NCI-H1694 treated with DMSO at 0.1 percent for 48 hours (cell line): ENCODE measurements at places on chromosomes 12 and 14.

DNA sequence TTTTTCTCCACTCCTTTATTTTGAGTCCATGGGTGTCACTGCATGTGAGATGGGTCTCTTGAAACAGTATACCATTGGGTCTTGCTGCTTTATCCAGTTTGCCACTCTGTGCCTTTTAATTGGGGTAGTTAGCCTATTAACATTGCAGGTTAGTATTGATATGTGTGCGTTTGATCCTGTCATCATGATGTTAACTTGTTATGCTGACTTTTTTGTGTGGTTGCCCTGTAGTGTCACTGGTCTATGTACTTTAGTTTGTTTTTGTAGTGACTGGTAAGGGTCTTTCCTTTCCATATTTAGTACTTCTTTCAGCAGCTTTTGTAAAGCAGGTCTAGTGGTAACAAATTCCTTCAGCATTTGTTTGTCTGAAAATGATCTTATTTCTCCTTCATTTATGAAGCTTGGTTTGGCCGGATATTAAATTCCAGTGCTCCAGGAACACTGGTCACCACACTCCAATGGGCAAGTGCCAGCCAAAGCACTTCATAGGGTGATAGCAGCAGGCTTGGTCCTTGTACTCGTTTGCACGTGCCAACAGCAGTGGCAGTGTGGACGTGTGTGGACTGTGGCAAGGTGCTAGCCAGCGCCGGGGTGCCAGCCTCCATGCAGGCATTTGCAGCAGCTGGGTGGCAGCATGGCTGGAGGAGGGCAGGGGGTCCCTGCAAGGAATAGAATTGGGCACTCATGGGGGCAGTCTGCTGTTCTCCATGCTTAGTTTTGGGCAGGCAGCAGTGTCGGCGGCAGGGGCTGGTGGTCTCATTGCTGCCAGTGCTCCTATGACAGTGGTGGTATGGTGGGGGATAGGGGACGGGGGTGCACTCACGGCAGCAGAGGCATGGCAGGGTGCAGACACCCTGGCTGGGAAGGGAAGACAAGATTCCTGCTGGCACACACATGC lies 53.5 kb downstream of the FRS2 start:
- no peak for DNase-seq

DNA sequence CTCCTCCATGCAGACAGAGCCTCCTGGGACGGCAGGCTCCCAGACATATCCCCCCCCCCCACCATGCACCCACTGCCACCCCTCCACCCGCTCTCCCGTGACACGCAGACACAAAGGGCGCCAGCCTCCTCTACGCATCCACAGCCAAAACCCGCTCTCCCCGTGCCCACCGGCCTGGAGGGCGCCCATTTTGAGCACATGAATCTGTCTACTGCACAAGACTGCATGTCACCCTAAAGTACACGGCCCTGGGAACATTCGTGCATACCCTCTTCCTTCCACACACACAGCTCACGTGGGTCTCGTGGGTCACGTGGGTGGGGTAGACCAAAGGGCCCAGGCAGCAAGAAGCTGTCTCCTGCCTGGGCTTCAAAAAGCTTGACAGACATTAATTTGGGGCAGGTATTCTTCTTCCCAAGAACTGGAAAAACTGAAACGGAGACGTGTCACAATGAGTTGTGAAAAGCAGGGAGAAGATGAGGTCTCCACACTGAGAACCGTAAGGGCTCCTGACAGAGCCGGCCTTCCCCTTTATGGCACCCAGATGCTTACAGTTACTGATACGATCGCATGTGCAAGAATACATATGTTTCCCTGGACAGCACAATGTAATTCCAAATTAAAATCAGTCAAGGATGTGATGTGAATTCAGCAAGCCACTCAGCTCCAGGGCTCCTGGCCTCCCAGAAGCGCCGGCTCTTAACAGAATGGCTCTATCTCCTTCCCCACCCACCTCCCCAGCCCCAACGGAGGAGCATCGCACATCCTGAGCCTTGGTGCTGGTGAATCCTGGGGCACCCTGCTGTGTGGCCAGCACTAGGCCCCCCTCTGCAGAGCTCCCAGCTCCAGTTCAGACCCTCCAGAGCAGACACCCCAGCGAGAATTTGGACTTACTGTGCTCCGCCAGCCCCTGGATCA lies 1.9 kb downstream of the TGFB3 start:
- peak; percentile 27 for DNase-seq

DNA sequence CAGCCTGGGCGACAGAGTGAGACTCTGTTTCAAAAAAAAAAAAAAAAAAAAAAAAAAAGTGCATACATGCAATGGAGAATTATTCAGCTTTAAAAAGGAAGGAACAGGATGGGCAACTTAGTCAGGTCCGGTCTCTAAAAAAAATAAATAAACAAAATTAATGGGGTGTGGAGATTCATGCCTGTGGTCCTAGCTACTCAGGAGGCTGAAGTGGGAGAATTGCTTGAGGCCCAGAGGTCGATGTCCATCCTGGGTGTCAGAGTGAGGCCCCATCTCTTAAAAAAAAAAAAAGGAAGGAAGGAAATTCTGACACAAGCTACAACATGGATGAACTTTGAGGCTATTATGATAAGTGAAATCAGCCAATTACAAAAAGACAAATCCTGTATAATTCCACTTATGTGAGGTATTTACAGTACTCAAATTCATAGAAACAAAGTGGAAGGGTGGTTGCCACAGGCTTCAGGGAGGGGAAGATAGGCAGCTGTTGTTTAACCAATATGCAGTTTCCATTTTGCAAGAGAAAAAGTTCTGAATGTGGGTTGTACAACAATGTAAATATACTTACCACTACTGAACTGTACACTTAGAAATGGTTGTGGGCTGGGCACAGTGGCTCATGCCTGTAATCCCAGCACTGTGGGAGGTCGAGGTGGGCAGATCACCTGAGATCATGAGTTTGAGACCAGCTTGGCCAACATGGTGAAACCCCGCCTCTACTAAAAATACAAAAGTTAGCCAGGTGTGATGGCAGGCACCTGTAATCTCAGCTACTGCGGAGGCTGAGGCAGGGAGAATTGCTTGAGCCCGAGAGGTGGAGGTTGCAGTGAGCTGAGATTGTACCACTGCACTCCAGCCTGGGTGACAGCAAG lies 12.3 kb upstream of the APOF start:
- DNase-seq: no peak

GRCh38 chr12:15669256-15669948 lies 119.8 kb downstream of the EPS8 start:
- DNase-seq: no peak

DNA sequence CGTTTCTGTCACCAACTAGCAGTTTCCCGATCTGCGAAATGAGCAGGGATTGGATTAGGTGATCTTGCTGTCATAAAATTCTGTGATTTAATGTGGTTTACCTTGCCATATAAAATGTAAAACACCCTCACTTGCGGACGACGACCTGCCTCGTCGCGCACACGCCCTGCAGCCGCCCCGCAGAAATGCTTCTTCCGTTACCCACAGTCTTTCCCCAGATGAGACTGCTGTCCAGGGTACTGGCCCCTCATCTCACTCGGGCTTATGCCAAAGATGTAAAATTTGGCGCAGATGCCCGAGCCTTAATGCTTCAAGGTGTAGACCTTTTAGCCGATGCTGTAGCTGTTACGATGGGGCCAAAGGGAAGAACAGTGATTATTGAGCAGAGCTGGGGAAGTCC lies 17.7 kb upstream of the FOXJ2 start:
- DNase-seq: no peak

GRCh38 chr14:23348297-23348655 lies 4.4 kb downstream of the SLC22A17 start:
- no peak for DNase-seq

- no peak for DNase-seq
These were observed 50.9 kb upstream of the CCT2 start for GRCh38 chr12:69534389-69534822.

- no peak for DNase-seq
These were observed 29.1 kb upstream of the SYT1 start for GRCh38 chr12:78835493-78835892.

GRCh38 chr14:100836941-100837804 lies 11.3 kb downstream of the MEG3 start:
- no peak for DNase-seq

- DNase-seq: peak; percentile 87
These were observed 7.0 kb downstream of the SERPINA1 start for GRCh38 chr14:94381149-94382030.

DNA sequence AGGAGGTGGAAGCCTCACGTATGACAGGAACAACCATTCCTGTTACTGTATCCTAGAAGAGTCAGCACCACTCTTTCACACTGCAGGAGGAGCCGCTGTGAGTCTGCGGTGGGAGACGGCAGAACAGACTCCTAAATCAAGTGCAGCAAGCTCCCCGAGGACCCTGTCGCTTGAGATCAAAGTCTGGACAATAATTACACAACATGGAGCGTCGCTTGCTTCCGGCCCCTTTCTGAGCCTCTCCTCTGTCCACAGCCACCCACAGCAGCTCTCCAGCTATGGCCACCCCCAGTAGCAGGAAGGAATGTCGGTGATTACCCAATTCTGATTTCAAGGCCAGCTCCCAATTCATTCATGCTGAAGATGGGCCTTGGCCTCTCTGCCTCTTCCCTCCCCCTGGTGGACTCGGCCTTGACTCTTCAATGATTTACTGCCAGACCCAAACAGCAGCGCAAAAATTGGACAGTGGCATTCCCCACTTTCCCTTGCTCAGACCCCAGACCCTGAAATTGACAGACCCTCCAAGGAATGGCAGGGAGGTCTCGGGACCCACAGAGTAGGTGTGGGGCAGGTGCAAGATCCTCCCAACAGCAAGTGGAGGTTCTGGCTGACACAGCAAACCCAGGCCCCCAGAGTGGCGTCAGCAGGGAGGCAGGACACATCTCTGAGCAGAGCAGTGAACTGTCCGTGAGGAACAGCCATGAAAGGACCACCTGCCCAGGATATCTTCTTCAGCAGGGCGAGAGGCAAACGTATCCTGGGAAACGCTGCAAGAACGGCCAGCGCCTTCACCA lies 272.7 kb upstream of the DIO3 start:
- DNase-seq: no peak

GRCh38 chr12:48767047-48767446 lies 21.8 kb downstream of the ADCY6 start:
- no peak for DNase-seq

DNA sequence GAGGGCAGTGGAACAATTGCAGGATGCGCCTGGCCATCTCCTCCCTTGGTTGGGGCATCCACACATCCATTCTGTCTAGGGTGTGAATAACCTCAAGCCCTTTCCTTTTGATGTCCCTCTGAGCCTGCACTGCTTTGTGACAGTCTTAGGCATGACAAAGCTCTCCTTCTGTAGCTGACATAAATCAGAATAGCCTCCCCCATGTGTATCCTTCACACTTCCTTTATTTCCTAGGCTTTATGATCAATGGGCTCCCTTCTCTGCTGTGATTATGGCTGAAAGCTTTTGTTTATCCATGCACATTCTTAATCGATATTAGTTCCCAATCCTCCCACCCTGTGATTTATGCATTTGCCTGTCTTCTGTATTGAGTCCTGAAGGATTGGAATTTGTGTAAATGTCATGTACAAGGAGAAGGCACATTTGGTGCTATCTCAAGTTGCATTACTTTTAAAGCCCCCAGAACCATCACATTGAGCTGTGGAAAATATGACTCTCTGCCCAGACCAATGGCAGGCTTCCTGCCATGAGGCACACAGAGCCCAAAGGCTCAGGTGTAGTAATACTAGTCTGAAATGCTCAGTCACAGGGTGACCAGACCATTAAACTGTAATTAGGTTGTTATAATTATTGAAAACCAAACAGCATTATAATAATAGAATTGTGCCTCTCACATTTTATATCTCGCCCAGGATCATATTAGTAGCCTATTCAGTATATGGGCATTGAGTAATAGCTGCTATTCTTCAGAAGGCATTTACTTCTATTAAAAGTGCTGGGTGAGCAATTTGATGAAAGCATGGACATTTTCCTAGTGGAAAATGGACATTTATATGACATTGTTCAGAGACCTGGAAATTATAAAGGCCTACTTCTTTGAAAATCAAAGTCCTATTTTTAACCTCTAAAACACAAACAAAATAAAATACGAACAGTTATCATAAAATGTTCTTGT lies 14.0 kb downstream of the EMP1 start:
- DNase-seq: no peak

- no peak for DNase-seq
These were observed 69.6 kb upstream of the KRAS start for GRCh38 chr12:25320123-25321006.

- DNase-seq: no peak
These were observed 102.3 kb downstream of the CALM1 start for GRCh38 chr14:90499121-90499520.

DNA sequence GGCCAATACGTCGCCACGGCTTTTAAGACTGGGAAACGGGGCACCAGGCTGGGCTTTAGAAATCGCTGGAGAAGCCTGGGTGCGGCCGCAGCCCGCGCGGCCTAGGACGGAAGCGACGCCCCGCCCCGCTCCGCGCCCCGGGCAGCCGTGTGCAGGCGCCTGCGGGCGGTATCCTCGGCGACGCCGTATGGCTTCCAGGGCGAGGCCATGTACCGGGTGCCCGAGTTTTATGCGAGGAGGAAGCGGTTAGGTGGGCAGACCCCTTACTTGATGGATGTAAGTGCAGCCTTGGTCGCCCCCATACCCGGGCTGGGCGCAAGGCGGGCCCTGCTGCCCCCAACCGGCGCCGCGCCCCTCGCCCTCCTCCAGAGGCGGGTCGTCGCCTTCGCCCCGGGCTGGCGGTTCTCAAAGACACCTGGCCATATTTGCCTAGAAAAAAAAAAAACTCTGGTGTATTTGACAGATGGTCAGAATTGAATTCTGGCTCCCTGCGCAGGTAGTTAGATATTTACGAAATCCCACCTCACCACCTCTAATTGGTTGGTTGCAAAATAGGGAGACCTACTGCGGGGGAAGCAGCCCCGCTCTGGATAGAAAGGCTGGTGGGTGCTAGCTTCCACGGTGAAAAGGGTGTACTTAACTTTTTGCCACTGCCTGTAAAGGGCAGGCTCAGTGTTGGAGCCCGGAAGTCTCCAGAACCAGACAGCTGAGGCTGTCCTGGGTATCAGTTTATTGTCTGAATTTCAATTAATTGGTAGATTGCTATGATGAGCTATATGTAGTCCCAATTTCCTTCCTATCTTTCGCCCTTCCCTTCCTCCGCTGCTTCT lies at the start of gene PPP1R36:
Gene PPP1R36, plus strand, starts transcription at position 171 of the 830 bp plus-strand sequence. Its CDS starts 37 bp downstream, at position 208.
- DNase-seq: peak; percentile 89

GRCh38 chr12:53233671-53234121 lies 1.7 kb upstream of the RARG start:
- no peak for DNase-seq

DNA sequence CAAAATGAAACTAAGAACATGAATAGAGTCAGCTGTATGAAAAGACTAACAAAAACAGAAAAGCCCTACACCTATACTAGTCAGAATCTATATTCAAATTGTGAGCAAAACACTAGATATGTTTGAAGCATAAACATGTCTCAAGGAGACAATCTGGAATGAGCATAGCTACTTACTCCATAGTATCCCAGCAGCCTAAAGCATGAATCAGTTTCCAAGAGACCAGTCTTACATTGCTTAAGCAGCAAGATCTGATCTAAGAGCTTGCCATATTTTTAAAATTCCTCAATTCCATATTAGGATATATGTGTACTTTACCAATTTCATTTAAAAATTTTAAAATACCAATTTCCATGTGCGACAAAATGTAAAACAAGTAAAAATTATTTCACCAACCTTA lies 7.7 kb downstream of the CAPS2 start:
- DNase-seq: no peak

- DNase-seq: peak; percentile 34
These were observed 38.9 kb upstream of the PPP1R12A start for GRCh38 chr12:79973801-79974200.

- no peak for DNase-seq
These were observed 66.5 kb upstream of the GZMB start for GRCh38 chr14:24700511-24700910.
